Common myeloid progenitor, CD34-positive (primary cell): ENCODE measurements at places on chromosomes 12 and 14.

DNA sequence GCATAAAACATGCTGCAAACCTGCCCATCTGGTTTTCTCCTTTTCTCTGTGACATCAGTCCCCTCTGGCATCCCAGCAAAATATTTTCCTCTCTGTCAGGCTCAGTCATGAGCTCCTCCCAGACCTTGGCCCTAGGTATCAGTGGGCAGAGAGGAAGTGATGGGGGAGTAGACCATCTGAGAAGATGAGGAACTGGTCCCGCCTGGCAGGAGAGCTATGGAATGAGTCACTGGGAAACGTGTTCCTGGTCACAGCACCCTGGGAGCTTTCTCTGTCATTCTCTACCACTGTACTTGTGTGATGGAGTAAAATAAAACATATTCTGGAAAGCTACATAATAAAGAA lies 5.0 kb upstream of the SRSF9 start:
- H3K4me1 ChIP-seq: peaks cover 15% of the 10 kb centered on the region
- no peaks in the 10 kb centered on the region for H3K27me3 ChIP-seq
- no peak overlapping the region for H3K4me3 ChIP-seq
- H3K27ac ChIP-seq: no peak overlapping the region

GRCh38 chr12:110745542-110746284 lies 3.0 kb upstream of the PPP1CC start:
- peak; percentile 19 for DNase-seq
- H3K27ac ChIP-seq: no peak overlapping the region
- H3K36me3 ChIP-seq: no peaks in the 10 kb centered on the region
- H3K27me3 ChIP-seq: no peaks in the 10 kb centered on the region
- H3K4me1 ChIP-seq: peaks cover 19% of the 10 kb centered on the region
- no peak overlapping the region for H3K4me3 ChIP-seq

GRCh38 chr12:132151766-132152410 lies 7.6 kb downstream of the NOC4L start:
- H3K36me3 ChIP-seq: peaks cover 13% of the 10 kb centered on the region
- H3K27me3 ChIP-seq: no peaks in the 10 kb centered on the region
- no peak overlapping the region for H3K27ac ChIP-seq
- H3K4me3 ChIP-seq: no peak overlapping the region
- no peaks in the 10 kb centered on the region for H3K4me1 ChIP-seq

- H3K27me3 ChIP-seq: no peaks in the 10 kb centered on the region
- H3K4me1 ChIP-seq: no peaks in the 10 kb centered on the region
- DNase-seq: no peak
- H3K27ac ChIP-seq: no peak overlapping the region
- H3K36me3 ChIP-seq: no peaks in the 10 kb centered on the region
These were observed 56.8 kb downstream of the LRFN5 start for GRCh38 chr14:41663473-41663850.

DNA sequence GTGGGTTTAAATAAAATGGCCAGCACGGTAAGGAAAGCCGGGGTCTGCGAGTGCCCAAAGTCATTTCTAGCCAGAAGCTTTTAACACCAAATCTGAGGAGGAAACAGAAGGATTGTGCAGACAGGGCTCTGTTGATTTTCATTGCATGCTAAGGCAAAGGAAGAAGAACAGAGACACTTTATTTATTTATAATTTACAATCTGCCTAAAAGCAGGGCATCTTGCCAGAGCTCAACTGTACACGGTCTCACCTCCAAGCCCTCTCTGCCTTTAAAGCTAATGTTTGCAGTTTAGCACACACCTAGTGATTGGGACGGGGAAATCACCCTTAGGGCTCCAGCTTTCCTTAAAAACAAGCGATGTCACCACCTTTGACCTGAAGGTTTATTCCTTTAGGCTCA lies 4.0 kb downstream of the KCNA5 start:
- H3K36me3 ChIP-seq: no peaks in the 10 kb centered on the region
- H3K27me3 ChIP-seq: no peaks in the 10 kb centered on the region
- H3K4me3 ChIP-seq: no peak overlapping the region
- no peak overlapping the region for H3K27ac ChIP-seq
- H3K4me1 ChIP-seq: no peaks in the 10 kb centered on the region
- no peak for DNase-seq

DNA sequence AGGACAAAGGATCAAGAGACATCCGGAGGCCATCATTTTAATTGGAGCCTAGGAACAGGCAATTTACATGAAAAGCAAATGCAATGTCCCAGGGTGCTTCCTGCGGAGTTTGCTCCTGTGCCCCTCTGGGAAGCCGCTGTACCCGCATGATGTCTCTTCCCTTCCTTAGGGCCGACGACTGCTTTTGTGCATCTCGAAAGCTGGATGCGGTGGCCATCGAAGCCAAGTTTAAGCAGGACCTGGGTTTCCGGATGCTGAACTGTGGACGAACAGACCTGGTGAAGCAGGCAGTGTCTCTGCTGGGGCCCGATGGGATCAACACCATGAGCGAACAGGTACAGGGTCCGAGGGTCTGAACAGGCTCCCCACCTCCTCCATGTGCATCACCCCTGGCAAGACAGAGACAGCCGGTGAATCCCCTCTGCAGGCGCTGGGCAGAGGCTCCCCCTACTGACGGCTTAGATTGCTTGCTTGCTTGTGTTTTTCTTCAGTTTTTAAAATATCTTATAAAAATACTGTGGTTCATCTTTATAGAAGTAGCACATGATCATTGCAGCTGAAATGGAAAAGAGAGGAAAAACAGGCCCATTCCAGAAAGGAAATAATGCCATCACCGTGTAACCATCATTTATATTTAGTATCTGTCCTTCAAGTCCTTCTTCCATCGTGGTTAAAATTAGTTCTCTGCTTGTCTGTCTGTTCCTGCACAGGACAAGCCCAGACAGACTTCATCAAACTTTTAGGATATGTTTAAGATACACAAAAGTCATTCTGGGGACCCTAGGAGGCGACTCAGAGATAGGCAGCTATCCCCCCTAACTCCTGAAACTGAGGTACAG lies 75.4 kb upstream of the PWP1 start:
- no peaks in the 10 kb centered on the region for H3K4me1 ChIP-seq
- H3K36me3 ChIP-seq: no peaks in the 10 kb centered on the region
- H3K27me3 ChIP-seq: no peaks in the 10 kb centered on the region
- H3K4me3 ChIP-seq: no peak overlapping the region

- no peaks in the 10 kb centered on the region for H3K36me3 ChIP-seq
- H3K27me3 ChIP-seq: peaks cover 42% of the 10 kb centered on the region
- no peak overlapping the region for H3K27ac ChIP-seq
- peaks cover 8% of the 10 kb centered on the region for H3K4me1 ChIP-seq
These were observed 1.6 kb downstream of the BEGAIN start for GRCh38 chr14:100585448-100586152.

DNA sequence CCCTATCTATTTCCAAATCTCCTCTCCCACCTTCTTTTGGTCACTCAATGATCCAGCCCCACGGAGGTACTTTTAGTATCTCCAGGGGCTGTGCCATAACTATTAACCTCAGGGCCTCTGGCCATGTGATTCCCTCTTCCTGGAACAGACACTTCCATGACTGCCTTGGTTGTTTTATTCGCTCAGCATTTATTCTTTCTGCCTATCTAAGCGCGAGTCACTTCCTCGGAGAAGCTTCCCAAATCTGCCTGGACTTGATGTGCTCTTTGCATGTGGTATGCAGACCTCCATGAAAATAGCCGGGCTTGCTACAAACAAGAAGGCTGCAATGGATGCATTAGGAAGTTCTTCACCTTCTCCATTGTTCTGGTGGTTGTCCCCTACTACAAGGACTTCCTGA lies 939.0 kb upstream of the TMEM132C start:
- DNase-seq: no peak
- no peaks in the 10 kb centered on the region for H3K4me1 ChIP-seq
- no peak overlapping the region for H3K27ac ChIP-seq
- no peaks in the 10 kb centered on the region for H3K27me3 ChIP-seq
- no peaks in the 10 kb centered on the region for H3K36me3 ChIP-seq

GRCh38 chr14:102819747-102820330 lies 42.6 kb downstream of the TRAF3 start:
- no peak for DNase-seq
- no peaks in the 10 kb centered on the region for H3K27me3 ChIP-seq
- no peak overlapping the region for H3K27ac ChIP-seq

- no peaks in the 10 kb centered on the region for H3K27me3 ChIP-seq
- no peak overlapping the region for H3K4me3 ChIP-seq
- no peak overlapping the region for H3K27ac ChIP-seq
These were observed 63.3 kb downstream of the DUSP6 start for GRCh38 chr12:89288959-89289358.

- H3K4me1 ChIP-seq: no peaks in the 10 kb centered on the region
- DNase-seq: no peak
- no peaks in the 10 kb centered on the region for H3K27me3 ChIP-seq
- H3K4me3 ChIP-seq: no peak overlapping the region
- peaks cover 2% of the 10 kb centered on the region for H3K36me3 ChIP-seq
- no peak overlapping the region for H3K27ac ChIP-seq
These were observed 42.6 kb downstream of the ACTN1 start for GRCh38 chr14:68936476-68936875.

GRCh38 chr14:96511667-96512066 lies 9.5 kb downstream of the PAPOLA start:
- H3K27me3 ChIP-seq: no peaks in the 10 kb centered on the region
- H3K4me1 ChIP-seq: peaks cover 8% of the 10 kb centered on the region
- no peak for DNase-seq
- no peaks in the 10 kb centered on the region for H3K36me3 ChIP-seq

DNA sequence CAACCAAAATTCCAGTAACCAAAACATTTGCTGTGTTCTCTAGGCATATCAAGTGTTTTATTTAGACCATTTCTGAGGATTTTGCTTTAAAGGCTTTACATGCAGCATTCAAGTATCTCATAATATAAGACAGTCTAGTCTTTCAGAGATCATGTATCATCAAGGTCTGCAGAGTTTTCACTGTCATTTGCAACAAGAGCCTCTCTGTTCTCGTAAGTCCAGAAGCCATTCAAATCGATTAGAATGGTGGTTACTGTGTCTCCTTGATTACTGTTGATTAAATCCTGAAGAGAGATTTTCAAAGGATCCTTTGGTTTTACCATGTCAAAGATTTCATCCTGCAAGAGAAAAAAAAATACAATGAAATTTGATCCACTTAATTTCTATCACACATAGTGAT lies 36.3 kb downstream of the PPP2R3C start:
- no peaks in the 10 kb centered on the region for H3K27me3 ChIP-seq
- no peak for DNase-seq

DNA sequence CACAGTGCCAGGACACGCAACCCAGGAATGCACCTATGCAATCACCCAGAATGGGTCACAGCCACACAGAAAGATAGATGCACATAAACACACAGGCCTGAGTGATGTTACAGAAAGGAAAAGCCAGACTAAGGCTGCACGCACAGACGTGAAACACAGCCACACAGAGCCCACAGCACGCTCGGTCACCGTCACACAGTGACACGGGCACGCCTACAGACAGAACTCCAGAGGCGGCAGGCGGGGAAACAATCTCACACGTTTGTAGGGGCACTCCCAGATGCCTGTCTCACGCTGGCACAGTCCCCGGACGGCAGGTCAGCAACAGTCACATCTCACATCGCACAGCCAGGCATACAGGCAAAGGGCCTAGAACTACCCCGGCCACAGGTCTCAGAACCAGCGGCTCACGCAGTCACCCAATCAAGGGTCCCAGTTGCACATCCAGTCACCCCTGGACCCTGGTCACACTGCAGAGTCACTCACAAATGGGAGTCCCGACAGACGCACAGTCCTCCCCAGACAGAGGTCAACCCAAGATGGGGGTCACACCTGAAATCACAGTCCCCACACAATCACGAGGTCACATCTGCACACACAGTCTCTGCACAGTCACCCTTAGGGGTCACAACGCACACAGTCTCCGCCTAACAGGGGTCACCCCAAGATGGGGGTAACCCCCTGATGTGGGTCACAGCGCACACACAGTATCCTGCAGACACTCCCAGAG lies 790 bp downstream of the SSH1 start:
- H3K4me3 ChIP-seq: peak overlapping the region; percentile 17
- peaks cover 42% of the 10 kb centered on the region for H3K4me1 ChIP-seq
- H3K27me3 ChIP-seq: no peaks in the 10 kb centered on the region
- peaks cover 5% of the 10 kb centered on the region for H3K36me3 ChIP-seq

DNA sequence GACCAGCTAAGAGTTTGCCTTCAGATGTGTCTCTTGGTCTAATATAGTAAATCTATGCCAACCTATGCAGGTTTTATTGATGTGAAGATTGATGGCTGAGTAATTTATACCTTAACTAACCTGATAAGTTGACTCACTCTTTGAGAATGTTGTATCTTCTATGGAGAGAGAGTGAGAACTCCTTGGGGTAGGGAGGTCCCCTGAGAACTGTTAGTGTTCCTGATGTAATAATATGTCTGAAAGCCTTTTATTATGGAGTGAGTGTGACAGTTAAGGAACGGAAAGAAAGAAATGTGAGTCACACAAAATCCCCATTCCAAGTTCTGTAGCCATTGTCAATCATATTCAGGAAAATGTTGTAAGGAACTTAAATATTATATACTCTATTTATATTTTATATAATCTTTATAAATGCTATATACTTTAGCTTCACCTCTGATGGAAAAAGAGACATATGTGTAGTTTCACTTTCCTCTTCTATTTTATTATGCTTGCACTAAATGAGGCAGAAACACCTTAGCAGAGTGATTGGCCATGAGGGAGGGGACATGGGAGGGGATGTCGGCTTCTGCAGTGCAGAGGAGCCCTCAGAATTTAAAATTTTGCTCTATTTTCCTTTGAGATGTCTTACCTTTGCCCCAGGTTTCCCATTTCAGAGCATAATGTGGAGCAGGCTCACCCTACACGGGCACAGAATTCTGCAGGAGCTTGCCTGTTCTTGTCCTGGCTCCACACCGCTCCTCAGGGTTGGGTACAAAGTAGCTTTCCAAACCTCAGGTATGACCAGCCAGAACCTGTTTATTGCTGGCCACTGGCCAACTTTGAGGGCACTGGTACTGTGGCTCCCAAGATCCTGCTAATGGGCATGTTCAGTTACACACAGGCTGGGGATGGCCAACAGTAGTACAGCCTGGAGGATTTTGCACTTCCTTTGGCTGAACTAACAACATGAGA lies 57.7 kb downstream of the ARF6 start:
- H3K36me3 ChIP-seq: no peaks in the 10 kb centered on the region
- no peaks in the 10 kb centered on the region for H3K27me3 ChIP-seq
- no peak overlapping the region for H3K4me3 ChIP-seq
- no peak for DNase-seq

GRCh38 chr14:59675394-59675793 lies 98.8 kb upstream of the CCDC175 start:
- no peaks in the 10 kb centered on the region for H3K36me3 ChIP-seq
- no peak overlapping the region for H3K4me3 ChIP-seq
- H3K27ac ChIP-seq: no peak overlapping the region

DNA sequence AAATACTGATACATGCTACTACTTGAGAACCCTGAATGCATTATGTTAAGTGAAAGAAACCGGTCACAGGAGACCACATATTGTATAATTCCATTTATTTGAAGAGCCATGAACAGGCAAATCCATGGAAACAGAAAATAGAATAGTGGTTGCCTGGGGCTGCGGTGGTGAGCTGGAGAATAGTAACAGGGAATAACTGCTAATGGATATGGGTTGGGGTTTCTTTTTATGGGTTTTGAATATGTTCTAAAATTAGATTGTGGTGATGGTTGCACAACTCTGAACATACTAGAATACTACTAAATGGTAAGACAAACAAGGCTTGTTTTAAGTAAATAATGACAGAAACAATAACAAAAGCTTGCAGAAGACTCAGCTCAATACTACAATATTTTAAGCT lies 293.0 kb downstream of the BTG1 start:
- no peaks in the 10 kb centered on the region for H3K4me1 ChIP-seq
- H3K27ac ChIP-seq: no peak overlapping the region
- H3K4me3 ChIP-seq: no peak overlapping the region
- H3K36me3 ChIP-seq: no peaks in the 10 kb centered on the region
